Left cardiac atrium (tissue), 4 donors: ENCODE measurements at places on chromosomes 6 and 20. TPM values are rescaled to one million over a fixed set of nuclear protein-coding genes. Genes with fewer than 3 reads are reported as not detected.

GRCh38 chr6:15143540-15143939 is 102.3 kb upstream of the JARID2 start:
- DNase-seq = no peak

DNA sequence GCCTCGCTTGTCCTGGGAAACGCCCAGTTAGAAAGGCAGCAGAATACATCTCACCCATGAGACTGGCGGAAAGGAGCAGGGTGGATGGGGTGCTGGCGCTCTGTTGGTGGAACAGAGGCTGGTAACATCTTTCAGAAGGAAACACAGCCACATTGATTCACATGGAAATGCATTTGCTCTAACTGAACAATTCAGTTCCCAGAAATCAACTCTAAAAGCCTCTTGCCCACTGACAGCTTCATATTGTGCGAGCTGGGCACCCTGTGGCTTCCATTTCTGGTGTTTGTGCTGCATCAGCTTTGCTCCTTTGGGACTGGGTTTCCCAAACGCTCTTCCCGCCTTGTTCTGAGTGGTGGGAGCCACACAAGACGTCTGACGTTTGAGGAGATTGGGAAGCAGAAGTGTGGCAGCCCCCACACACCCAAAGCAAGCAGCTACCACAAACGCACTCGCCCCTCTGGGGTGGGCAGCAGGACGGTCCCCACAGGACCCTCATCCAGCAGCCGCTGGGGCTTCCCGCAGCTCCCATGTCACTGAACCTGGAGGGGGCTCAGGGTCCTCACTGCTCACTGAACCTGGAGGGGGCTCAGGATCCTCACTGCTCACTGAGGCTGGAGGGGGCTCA is 229.5 kb downstream of the ERMARD start:
- no peak for DNase-seq

DNA sequence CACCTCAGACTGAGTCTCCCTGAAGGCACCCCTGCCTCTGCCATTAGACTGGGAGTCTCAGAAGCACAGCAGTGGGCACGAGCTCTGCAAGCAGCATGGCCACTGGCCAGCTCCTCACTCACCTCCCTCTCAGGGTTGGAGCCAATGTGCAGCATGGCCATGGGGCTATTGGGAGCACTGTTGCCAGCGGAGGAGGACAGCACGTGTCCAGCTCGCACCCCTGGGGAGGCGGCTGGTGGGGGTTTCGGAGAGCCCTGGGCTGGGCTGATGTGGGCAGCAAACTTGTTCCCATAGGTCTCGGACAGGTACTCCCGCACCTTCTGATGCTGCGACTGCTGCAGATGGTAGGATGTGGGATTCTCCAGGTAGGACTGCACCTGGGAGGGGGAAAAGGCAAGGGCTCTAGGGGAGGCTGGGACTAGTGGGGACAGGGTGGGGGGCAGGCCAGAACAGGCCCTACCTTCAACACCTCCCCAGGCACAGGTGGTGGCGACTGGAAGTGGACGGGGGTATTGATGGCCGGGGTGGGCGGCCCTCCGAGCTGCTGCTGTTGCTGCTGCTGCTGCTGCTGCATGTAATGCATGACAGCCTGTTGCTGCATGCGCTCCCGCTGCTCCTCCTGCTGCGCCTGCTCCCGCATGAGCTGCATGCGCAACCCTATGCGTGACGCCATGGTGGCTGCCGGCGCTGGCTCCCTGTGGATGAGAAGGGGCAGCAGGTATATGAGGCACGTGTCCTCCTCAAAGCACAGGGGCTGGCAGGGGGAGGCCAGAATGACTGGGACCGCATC is 44.7 kb downstream of the TFEB start:
- DNase-seq = no peak

DNA sequence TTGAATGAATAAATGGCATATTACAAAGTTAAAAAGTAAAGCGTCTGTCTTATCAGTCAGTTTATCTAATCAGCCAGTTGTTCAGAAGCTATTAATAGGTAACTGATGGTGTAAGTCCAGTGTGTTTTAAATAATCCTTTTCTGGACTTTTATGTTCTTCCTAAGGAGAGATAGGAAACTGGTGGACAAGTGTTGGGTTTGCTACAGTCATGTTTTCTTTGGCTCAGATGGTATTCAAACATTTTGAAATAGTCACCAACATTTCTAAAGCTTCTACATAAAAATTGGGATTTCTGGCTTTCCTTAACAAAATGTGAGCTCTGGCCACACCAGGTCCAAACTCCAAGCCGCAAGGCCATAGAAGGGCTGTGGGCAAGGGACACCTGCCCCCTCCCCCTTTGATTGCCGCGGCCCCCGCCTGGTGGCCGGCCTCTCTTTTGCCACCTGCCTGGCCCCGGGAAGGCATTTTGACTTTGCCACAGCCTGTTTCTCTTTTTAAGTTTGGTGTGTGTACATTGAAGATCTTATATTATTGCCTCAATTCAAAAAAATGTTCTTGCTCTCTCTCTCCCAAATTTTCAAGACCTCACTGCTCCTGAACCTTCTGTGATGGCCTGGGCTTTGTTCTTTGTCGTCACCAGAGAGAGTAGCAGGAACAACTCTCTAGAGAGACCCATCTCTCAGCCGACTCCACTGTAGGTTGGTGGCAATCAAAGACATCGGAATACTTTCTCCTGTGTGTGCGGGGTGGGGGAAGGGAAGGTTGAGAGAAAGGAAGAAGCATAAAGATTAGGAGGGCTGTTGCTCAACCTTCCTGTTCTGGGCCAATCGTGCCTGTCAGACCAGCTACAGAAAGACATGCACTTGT is 84.0 kb upstream of the ZNF217 start:
- peak; percentile 61 for DNase-seq

Gene RNF182
- total RNA-seq = 0.21 TPM

Gene PPP1R14C
- 114 TPM for total RNA-seq

- DNase-seq = no peak
Observed at GRCh38 chr20:19605786-19606485, 152.1 kb upstream of the RIN2 start.

GRCh38 chr6:31534521-31535040 is 5.8 kb downstream of the MCCD1 start:
- DNase-seq = no peak

Gene KCNK16
- total RNA-seq = not detected

- DNase-seq = no peak
Observed at GRCh38 chr6:147715035-147715434, 206.5 kb downstream of the SAMD5 start.
